Gastroesophageal sphincter (tissue), 4 donors: ENCODE measurements at places on chromosomes 11 and 22.

DNA sequence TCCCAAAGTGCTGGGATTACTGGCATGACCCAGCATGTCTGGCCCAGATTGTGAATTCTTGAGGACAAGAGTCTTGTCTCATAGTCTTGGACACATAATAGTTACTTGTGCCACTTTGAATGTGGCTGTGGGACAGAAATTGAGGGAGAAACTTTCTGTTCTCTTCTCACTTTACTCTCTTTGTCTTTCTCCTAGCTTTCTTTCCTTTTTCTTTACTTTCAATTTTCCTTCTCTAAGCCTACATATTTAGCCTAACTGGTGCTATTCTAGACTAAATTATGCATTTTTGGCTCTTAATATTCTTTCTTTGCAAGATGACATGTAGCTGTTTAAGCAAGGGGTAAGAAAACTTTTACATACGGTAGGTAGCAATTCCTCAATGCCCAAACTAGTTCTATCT lies 33.2 kb downstream of the HORMAD2 start:
- no peak overlapping the region for H3K4me3 ChIP-seq
- ATAC-seq = no peak
- no peaks in the 10 kb centered on the region for H3K36me3 ChIP-seq
- H3K4me1 ChIP-seq = no peaks in the 10 kb centered on the region
- H3K27me3 ChIP-seq = no peaks in the 10 kb centered on the region
- no peak overlapping the region for H3K27ac ChIP-seq

DNA sequence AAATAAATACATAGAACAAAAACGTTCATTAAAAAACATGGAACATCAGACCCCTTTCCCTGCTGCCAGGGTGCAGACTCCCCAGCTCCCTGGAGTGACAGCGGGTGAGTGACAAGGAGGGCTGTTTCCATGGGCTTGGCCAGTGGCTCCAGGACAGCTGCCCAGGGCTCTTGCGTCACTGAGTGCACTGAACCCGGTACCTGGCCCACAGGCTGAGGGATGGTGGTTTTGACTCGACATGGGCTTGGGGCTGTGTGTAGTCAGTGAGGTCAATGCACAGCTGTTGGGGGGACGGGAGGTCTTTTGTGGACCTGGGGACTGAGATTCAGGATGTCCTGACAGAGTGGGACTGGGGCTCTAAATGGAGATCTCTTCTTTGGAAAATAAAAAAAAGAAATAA lies 142.1 kb upstream of the B3GAT1 start:
- no peak for ATAC-seq
- H3K36me3 ChIP-seq = no peaks in the 10 kb centered on the region
- H3K4me3 ChIP-seq = no peak overlapping the region
- peaks cover 5% of the 10 kb centered on the region for H3K27me3 ChIP-seq
- H3K4me1 ChIP-seq = no peaks in the 10 kb centered on the region
- H3K27ac ChIP-seq = no peak overlapping the region

DNA sequence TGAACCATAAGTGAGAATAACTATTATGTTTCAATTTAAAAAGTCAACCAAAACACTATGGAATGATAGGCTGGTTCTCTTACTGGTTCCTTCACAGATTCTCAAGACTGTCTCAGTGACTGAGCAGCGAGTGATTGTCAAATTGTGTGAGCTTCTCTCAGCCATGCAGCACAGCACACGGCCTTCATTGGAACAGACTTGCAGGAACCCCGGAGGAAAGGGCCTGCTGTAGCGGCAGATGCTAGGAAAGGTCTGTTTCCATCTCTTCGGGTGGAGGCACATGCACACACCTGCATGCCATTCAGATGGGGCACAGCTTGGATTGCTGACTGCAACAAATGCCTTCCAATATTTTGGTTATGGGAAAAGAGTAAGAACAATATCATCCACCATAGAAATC lies 741.8 kb downstream of the OPCML start:
- H3K27ac ChIP-seq = no peak overlapping the region
- no peak for ATAC-seq
- H3K4me1 ChIP-seq = no peaks in the 10 kb centered on the region

GRCh38 chr11:2301631-2302305 lies at the start of the genes C11orf21 and TSPAN32:
TSS of gene C11orf21 (minus strand) at chr11:2301918. CDS start at chr11:2301808, 110 bp downstream.
TSS of gene TSPAN32 (plus strand) at chr11:2302013. CDS start at chr11:2302150, 137 bp downstream.
- ATAC-seq = no peak
- no peaks in the 10 kb centered on the region for H3K36me3 ChIP-seq
- no peak within 1 kb of the TSS for H3K4me3 ChIP-seq
- H3K27ac ChIP-seq = peak within 1 kb of the TSS; percentile 91
- H3K4me1 ChIP-seq = peaks cover 20% of the 10 kb centered on the region
